ENCODE measurements at places on chromosomes 3 and 15.

DNA sequence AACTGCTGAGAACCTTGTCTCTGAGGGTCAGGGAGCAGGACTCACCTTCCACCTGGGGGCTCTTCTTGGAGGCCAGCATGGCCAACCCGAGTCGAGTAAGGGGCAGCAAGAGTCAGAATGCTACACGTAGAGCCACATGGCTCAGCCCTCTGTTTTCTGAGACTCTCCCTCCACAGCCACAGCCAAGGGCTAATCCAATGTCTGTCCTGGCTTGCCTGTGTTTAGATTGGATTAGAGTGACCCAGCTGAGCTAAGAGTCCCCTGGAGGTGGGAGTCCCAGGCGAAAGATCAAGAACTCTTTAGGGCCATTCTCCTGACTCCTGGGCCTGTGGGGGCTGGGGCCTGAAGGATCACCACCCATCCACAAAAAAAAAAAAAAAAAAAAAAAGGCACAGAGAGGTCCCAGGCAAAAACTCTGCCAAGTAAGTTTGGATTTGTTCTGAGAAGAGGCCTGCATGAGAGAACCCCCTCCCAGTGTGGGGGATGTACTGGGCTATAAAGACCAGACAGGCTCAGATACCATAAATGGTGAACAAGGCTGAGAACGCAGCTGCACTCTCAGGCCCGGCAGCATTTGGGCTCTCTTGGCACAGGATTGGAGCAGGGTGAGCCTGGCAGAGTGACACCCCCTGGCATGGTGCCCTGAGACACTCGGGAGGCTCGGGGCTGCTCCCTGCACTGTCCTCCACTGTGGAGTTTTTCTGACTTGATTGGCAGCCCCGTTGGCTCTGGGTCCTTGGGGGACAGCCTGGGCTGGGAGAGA, 88.0 kb upstream of the OSBPL11 start:
- no peak for DNase-seq

GRCh38 chr3:56839784-56840715, 38.3 kb upstream of the ARHGEF3 start:
- no peak for DNase-seq

DNA sequence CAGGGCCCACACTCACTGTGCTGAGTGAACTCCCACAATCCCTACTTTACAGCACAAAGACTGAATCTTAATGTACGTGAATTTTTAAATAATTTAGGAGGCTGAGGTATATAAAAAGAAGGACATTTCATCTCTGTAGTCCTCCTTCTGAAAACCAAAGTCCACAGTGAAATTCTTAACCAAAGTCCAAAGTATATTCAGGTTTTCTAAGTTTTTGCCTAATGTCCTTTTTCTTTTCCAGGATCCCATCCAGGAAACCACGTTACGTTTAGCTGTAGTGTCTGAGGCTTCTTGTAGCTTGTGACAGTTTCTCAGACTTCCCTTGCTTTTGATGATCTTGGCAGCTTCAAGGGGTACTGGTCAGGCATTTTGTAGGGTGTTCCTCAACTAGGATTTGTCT, 44.5 kb downstream of the SCAP start:
- DNase-seq: no peak

DNA sequence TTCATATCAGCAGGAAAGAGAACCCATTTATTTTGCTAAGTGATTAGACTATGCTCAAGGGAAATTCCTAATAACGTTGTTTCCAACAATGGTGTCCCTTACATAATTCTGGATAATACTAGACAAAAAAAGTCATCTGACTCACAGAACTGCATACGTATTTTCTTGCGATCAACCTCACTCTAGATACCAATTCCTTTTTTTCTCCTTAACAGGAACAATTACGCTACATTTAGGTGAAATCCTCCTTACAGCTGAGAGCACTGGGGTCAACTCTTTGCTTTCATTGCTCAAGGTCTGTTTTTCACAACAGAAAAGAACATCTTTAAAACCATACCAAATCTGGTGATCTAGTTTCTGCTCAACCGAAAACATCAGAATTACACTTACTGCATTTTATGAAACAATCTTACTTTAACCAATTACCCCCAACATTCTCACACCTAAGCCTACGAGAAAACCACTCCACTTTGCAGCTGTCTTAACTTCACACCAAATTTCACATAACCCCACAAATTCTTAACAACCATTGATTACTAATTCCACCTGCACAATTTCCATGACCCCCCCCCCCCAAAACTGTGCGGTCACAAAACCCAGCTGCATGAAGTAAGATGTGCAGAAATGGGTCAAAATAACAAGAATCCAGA, 61.2 kb upstream of the ICE2 start:
- DNase-seq: peak; percentile 70

GRCh38 chr15:62404194-62404985, 239.3 kb upstream of the C2CD4B start:
- DNase-seq: no peak

DNA sequence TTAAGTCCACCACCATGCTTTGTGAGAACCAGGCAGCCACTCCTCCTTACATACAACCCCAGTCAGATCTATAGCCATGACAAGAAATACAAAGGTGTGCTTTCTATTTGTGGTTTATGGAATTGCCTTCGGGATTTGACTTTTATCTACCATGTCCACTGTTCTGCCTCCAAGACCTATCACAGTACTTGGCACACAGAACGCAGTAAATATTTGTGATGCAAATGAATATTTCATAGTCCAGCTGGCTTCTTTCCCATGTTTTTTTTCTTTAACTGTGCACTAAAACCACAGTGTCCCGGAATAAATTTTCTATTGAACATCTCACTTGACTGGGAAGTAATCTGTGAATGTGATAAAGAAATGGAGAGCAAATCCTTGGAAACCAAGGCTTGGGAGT, 314.7 kb downstream of the RORA start:
- no peak for DNase-seq

DNA sequence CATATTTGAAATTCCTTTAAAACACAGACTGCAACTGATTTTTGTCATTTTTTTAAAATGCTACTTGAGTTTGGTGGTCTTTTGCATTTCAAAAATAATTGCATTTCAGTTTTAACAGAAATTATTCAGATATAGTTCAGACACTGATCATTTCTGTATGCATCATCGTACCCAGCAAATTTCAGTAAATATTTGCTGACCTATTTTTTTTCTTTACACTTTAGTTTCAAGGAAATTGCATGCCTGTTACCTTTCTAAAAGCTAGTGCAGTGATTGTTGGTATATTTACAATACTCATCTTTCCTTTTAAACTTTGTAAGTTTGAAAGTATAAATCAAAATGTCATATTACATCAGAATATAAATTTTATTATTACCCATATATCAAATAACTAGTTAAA, 32.4 kb downstream of the ALCAM start:
- DNase-seq: no peak

DNA sequence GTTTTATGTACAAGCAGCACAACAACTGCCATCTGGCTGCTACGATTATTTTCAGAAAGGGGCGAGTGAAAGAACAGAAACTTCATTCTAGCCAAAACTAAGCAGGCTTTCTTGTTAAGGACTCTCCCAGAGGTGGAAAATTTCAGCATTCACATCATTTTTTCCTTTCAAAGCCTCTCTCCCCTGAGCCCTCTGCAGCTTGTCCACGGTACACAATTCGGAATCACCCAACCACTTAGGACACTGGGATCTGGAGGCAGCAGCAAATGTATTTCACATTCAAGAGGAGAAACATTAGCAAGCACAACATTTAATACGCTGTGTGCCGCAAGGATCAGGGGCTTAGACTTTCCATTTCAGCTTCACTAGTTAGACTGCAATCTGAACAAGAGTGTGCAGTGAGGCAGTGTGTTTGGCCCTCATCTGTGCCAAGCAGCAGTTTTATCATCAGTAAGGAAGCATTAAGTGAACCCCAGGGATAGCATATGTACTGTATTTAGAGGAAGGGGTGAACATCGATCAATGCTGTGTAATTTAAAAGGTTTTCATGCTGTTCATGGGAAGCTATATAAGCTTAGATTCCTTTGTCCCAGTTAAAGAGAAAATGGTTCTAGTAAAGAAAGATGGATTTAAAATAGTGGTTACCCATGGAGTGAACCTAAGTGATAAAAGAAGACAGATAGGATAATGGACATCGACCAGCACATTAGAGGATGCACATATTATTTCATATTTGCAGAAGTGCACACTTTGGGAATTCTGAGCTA, 504.9 kb downstream of the TBL1XR1 start:
- no peak for DNase-seq

DNA sequence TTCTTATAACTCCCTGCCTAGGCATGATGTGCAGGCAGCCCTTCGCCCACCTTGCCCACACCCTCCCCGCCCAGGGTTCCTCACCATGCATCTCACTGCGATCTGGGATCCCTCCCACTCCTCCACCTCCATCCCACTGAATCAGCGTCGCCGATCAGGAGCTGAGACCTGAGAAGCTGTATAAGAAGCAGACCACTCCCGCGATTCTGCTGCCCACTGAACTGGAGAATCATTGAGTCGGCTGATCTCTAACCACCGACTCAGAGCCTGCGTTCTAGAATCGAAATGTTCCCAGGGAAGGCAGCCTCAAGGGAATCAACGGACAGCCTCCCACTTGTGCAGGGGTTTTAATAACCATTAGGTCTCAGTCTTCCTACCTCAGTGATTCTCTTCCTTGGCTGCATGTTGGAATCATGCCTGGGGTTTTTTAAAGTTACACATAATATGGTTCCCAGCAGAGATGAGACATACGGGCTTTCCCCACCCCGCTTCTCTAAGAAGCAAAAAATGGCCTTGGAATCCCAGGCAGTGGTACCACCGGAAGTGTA, 60.2 kb downstream of the TMEM44 start:
- no peak for DNase-seq

DNA sequence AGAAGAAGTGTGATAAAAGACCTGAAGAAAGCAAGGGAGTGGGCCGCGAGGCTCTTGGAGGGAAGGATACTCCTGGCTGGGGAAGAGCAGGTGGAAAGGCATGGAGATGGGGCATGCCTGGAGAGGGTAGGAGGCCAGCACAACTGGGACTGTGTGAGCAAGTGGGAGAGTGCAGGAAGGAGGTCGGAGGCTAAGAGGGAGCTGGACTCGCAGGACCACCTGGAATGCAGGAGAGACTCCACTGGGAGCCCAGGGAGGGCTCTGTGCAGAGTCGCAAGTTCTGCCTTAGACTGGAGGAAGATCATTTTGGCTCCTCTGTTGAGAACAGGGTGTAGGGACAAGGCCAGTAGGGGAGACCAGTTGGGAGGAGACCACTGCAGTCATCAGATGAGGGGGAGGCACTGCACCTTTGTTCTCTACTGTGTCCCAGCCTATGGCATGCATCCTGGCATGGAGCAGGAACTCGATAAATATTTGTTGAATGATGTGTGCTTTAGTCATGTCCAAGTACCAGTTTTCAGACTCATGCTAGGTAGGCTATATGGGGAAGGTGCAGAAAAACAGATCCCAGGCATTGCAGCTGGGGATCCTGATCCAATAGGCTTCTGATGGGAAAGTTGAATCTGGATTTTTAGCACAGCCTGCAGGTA, 13.7 kb downstream of the FAM107A start:
- DNase-seq: no peak

DNA sequence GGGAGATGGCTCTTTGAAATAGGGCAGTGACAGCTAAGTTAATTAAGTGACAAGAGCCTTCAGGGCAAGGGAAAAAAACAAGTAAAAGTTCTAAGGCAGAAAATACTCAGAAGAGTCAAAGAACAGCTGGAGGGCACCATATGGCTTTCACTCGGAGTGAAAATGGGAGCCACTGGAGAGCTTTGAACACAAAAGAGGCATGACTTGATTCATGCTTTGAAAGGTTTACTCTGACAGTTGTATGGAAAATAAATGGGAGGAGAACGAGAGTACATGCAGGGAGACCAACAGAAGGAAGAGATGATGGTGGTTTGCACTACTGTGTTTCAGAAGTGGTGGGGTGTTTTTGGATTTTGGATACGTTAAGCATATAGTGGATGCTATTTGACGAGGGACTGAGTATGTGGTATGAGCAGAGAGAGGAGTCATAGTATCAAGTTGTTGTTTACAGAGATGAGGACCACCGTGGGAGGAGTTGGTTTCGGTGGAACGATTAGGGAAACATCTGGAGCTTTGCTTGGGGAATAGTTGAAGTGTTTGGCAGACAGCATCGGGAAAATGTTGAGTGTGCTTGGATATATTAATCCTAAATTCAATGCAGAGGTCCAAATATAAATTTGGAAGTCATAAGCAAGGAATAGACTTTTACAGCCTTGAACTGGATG, 411.5 kb downstream of the GABRG3 start:
- no peak for DNase-seq

- no peak for DNase-seq
Measured at GRCh38 chr3:118742760-118743159, 291.9 kb downstream of the IGSF11 start.

DNA sequence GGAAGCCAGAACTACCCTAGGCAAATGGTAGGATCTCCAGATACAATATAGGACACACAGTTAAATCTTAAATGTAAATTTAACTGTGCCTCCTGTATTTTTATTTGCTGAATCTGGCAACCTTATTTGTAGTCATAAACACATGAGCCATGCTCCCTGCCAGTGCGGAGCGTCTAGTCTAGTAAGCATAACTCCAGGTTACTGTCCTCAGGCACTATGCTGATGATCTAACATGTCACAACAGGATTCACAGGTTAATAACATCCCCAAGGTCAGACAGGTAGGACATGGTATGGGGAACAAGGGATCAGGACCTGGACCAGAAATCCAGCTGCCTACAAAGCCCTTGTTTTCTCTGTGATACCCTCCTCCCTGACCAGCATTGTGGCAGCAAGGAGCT, 305.1 kb downstream of the CACNA2D3 start:
- no peak for DNase-seq

DNA sequence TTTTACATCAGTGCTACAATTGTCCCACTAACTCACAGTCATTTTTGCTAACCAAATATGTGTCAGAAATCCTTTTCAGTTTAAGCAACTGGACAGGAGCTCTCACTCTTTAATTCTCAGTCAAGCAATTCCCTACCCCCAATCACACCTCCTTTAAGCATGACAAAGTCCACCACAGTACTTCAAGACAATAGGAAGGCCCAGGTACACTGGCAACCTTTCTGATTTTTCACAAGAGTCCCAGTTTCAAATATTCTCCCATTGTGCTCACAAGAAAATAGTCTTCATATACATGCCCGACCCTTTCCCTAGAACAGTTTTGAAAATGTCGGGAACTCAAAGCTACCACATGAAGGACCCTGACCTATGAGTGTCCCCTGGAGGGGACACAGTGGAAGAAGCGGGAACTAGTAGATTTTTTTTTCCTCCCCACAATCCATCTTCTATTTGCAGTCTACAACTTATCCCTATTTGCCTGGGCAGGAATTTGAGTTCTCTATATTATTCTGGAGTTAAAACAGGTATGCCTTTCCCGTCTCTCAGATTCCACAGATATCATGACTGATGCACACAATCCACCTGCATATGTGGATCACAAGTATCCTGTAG, 413.5 kb downstream of the TIGIT start:
- no peak for DNase-seq

DNA sequence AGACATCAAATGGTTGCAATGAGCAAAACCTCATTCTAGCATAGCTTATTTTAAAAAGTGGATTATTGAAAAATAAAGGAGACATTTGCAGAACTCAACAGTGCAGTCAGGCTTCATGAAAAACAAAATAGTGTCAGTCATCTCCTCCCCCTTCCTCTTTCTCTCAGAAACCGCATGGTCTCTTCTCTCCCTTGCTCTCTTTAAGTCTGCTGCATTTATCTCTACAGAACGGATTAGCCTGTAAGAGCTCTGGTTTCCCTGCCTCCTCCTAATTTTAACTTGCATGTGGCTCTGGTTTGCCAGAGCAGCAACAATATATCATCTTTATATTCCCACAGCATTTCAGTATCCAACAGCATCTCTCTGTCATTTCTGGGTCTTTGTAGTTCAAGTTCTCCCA, 609.0 kb downstream of the MECOM start:
- DNase-seq: no peak
